Neural progenitor cell (in vitro differentiated cells): ENCODE measurements at places on chromosomes 11 and 22. TPM values are rescaled to one million over a fixed set of nuclear protein-coding genes. Genes with fewer than 3 reads are reported as not detected.

Gene SERPING1
- total RNA-seq, result 46.0 and 68.1 TPM in 2 replicates

Gene KCNJ1
- total RNA-seq, result 0.03 and 0.41 TPM in 2 replicates

Gene SCN2B
- total RNA-seq, result 0.15 and 0.37 TPM in 2 replicates

GRCh38 chr11:10354389-10354788 lies 49.5 kb downstream of the ADM start:
- no peak for DNase-seq

DNA sequence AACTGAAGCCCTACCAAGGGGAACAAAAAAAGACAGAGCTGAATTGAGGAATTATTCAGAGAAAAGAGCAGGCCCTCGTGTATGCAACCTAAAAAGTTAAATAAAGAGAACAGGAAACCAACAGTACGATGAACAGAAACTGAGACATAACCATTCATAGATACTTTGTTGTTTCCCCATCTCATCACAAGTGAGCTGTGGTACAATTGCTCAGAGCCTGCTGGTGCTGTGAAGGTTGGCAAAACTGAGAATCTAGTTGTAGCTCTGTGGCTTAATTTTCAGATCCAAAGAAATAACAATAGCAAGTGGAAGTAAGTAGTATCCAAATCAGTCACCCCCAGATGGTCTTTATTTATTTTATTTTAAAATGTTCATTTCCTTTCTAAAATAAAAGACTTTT lies 37.7 kb upstream of the BLID start:
- DNase-seq, result no peak

- DNase-seq, result no peak
These were observed 6.2 kb upstream of the SPI1 start for GRCh38 chr11:47384498-47384897.

GRCh38 chr11:70762810-70763209 lies 364.5 kb downstream of the CTTN start:
- DNase-seq, result no peak

DNA sequence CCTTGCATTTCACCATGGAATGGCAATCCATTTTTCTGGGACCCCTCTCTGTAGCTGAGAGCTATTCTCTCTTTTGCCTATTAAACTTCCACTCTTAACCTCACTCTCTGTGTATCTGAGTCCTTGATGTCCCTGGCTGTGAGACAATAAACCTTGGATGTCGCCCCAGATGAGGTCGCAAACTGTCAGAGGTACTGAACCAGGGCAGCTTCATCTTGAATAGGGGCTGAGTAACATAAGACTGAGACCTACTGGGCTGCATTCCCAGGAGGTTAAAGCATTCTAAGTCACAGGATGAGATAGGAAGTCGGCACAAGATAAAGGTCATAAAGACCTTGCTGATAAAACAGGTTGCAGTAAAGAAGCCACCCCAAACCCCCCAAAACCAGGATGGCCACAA lies 68.0 kb downstream of the RSF1 start:
- no peak for DNase-seq

DNA sequence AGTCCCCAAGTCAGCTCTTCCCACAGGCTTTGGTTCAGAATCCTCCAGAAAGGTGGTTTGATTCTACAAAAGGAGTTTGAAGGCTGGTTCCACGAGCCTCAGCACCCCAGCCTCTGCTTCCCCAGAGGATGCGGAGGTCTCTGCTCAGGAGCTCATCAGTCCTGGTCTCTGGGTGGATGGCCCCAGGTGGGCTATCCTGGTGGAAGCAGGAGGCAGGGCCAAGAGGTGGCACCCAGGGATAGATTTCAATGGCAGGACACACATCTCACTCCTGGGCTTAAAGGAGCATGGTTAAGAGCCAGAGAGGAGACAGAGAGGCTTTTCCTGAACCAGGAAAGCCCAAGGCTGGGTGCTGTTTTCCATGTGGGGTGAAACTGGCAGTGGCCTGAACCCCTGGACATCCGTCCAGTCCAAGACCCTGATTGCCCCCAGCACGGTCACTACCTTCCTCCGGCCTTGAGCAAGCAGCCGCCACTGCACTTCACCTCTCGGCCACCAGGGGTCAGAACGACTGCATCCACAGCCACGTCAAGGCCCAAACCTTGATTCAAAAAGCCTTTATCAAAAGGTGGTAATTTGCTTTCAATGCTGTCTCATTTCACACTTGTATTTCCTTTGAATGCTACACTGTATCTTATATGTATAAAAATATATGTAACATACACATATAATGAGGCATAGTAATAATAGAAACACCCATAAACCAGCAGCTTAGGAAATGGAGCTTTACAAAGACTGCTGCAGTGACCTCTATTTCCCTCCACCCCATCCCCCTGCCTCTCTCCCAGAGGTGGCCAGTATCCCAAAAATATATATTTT lies 19.3 kb upstream of the FXYD2 start:
- peak; percentile 75 for DNase-seq
